Activated gamma-delta T cell treated with Interleukin-2 at 50 U/mL for 16 hours (primary cell): ENCODE measurements at places on chromosomes 5 and 9.
A peak's percentile ranks its signal among the peaks of the same experiment; 100 is the strongest.

- DNase-seq, result peak; percentile 38
These were observed 33.8 kb upstream of the ANXA2R start for GRCh38 chr5:43073597-43074546.

DNA sequence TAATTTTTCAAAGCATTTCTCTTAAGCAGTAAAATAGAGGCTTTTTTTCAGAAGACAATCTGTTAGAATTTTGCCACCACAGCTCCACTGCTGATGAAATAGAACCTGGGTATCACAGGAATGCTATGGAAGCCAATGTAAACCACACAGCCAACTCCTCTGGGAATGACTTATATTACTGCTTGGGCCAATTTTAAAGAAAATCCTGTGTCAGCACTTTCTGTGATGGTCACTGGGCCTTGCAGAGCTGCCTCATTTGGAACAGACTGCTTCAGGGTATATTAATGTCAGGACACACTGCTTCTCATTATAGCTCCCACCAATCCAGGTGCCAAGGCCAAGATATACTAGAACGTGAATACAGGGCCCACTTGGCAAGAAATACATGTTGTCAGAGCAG, 144.1 kb upstream of the ACTBL2 start:
- no peak for DNase-seq

DNA sequence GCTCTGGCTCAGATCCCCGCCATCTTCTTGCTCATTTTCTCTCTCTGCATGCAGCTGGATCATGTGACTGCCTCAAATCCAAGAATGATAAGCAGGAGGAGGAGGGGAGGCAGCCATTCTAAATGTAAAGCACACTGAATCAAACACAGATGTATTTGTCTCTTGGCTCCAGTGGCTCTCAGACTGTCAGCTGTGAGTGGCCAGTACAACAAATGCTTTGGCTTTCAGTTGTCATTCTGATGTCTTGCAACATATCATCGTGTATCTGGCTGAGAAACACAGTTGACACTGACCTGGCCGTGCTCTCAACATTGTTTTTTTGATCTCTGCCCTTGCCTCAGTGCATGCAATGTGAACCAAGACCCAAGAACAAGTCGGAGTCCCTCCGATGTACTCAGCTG, 233.1 kb downstream of the ADAMTSL1 start:
- DNase-seq, result no peak

DNA sequence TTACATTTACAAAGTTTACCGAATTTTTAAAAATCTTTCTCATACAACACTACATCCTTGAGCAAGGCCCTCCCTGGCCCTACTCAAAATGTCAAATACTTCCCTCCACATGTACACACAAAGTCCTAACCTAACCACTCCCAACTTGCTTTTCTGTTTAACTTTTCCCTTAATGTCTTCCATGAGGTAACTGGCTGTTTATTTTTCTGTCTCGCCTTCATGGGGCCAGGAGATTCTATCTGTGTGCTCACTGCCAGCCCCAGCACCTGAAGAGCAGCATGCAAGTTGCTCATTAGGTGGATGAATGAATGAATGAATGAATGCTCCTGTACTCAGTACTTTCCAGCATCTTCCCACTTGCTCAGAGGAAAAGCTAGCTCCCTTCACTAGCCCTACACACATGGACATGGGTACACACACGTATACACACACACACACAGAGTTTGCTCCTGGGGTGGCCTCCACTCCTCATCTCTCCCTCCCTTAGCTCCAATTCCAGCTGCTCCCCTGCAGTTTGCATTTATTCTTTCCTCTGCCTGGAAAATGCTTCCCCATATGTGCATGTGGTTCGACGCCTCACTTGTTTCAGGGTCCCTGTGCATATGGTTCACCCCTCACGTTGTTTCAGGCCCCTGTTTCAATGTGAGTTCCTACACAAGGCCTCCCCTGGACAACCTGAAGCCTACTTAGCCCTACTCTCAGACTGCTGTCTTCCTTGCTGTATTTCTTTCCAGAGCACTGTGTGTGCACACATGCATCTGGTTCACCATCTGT, 165.2 kb downstream of the ROR2 start:
- DNase-seq, result no peak

- DNase-seq, result no peak
These were observed 91.1 kb upstream of the RNF180 start for GRCh38 chr5:64074533-64074932.

- no peak for DNase-seq
These were observed 287.8 kb upstream of the TUT7 start for GRCh38 chr9:86641970-86642369.
